Left lung (tissue), 14 donors: ENCODE measurements at places on chromosomes 2 and 18. TPM values are rescaled to one million over a fixed set of nuclear protein-coding genes. Genes with fewer than 3 reads are reported as not detected.

GRCh38 chr2:190255676-190256075 lies 64.0 kb downstream of the HIBCH start:
- no peak for DNase-seq

The RGPD8 gene
- total RNA-seq: 15.1 TPM

GRCh38 chr2:20985062-20985461 lies 58.8 kb downstream of the APOB start:
- no peak for DNase-seq

DNA sequence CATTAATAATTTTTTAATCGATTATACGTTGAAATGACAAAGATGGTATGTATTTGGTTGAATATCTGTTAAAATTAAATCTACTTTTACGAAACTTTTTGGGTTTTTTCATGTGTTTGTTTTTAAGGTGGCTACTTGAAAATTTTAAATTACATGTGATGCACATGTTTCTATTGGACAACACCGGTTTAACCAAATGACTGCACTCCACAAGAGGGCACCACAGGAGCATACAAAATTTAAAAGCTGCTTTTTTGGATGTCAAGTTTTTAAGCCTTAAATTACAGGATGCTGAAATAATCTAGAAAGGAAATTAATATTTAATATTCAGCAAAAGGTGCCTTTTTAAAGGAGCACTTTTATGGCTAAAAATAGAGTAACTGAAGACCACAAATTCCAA lies 98.7 kb downstream of the ACVR1 start:
- no peak for DNase-seq

The SLC11A1 gene
- 194 TPM for total RNA-seq

DNA sequence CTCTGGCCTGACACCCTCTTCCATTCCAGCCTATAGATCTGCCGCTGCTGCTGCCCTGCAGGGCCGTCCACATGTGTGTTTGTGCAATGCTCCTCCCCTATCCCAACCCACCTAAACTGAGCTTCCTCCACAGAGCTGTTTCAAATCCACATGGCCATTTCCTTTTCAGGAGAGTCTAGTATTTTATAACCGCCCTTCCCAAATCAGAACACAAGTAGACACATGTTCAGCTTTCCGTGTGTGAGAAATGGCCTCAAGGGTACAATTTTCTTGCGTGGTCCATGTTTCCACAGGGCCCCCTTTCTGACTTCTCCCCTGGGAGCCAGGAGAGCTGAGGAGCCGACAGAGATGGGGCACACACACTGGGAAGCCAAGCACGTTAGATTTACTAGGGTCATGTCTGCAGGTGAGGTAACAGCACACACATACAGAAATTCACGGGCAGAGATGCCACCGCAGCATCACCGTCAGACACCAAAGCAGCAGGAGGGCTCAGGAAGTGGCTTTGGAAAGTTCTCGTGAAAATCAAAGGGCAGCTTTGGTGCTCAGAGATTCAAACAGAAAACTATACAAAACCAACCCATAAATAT lies 102.9 kb upstream of the TGFA start:
- no peak for DNase-seq

DNA sequence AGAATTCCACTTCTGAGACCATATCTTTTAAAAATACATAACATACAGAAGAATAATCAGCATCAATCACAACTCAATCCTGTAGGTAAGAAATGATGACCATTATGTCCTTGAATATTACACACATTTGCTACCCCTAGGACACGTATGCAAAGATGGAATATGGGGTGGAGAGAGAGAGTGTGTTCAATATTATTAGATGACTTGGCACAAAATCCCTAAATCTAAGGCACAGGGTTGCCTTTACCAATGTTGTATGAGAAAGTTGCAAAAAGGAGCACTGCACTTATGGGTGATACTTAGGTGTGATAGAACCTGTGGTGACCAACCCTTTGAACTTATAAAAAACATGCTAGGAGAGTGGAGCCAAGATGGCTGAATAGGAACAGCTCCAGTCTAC lies 326.2 kb upstream of the FSHR start:
- no peak for DNase-seq

The TEKT4 gene
- total RNA-seq: 1.8 TPM

- DNase-seq: peak; percentile 70
These were observed 50.2 kb upstream of the DTNA start for GRCh38 chr18:34659579-34660517.

GRCh38 chr2:109379507-109379906 lies 234.3 kb downstream of the SEPTIN10 start:
- DNase-seq: peak; percentile 8

The CAVIN2 gene
- 76.9 TPM for total RNA-seq

DNA sequence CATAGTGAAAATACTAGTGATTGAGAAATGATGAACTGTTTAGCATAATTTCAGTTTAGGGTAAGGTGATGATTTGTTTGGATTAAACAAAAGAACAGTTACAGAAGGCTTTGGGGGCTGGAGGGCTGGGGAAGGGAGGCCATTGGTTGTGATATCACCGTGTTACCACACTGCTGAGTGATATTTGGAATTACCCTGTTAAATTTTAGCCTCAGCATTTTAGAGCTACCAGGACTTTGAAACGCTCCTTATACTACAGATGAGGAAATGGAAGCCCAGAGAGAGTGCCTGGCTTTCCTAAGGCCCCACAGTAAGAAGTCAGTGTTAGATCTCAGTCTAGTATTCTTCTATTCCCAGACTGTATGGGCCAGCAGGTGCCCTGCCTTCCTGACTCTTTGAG lies 15.6 kb downstream of the ARHGEF33 start:
- no peak for DNase-seq

DNA sequence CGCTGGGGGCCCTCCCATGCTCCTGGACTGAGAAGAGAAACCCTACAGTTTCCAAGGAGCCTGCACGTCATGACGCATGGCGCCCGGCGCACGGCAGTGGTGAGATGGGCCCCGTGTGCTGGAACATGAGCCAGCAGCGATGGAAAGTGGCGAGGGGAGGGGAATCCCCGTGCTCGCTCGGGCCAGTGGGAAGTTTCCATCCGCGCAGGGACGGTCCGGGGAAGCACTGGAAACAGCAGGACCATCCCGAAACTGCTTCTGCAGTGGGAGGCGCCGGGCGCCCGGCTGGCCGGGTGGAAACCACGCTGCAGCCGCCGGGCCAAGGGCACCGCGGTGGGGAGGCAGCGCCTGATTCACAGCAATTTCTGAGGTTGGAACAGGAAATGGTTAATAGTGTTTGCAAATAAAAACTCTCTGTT lies 4.9 kb upstream of the PDCD1 start:
- no peak for DNase-seq

- peak; percentile 67 for DNase-seq
These were observed 73.2 kb downstream of the LRRFIP1 start for GRCh38 chr2:237700512-237701032.
